ENCODE measurements at places on chromosomes 1 and 21.

GRCh38 chr1:217482356-217483102 lies 148.4 kb downstream of the GPATCH2 start:
- DNase-seq: no peak

DNA sequence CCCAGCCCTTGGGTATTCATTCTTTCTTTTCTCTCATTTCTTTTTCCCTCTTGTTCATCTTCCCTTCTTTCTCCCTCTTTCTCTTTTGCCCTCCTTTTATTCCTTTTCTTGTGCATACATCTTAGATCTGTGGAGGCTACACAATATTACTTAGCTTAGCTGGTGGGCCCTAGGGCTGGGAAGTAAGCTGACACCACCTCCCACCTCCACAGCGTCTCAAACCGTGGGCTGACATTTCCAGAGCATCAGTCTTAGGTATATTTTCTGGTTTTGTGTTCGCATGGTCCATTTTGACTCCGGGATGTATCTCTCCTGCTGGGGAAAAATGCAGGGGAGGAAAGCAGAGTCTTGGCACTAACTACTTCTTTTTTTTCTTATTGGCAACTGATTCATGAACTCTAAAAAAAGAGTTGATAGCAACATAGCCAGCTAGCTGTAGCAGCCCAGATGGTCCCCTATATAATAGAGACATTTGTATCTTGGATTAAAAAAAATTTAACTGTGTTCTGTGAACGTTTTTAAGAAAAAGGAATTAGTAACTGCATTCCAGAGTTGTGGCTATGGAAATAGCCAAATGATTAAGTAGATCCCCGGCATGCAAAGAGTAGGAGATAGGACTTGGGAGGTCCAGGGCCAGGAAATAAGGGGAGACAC lies 15.5 kb downstream of the CNIH3 start:
- DNase-seq: no peak

GRCh38 chr1:232620356-232620969 lies 9.5 kb downstream of the SIPA1L2 start:
- no peak for DNase-seq

DNA sequence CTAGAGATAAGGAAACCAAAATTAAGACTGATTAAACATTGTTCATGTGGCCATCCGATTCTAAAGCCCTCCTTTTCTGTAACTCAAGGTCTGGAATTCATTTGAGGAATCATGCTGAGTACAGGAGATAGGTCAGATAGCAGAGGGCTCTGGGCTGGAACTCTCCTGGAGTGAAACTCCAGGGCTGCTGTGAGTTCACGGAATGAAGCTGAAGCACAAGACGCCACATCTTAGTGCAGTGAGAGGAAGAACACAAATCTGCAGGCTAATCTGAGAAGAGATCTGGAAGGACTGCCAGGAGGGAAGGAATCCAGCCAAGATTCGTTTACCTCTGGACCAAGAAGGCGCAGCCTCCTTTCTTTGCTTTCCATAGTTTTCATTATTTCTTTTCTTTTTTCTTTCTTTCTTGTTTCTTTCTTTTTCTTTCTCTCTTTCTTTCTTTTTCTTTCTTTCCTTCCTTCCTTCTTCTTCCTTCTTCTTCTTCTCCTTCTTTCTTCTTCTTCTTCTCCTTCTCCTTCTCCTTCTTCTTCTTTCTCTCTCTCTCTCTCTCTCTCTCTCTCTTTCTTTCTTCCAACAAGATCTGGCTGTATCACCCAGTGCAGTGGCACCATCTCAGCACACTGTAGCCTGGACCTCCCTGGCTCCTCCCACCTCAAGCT lies 74.8 kb upstream of the ATP1B1 start:
- no peak for DNase-seq

DNA sequence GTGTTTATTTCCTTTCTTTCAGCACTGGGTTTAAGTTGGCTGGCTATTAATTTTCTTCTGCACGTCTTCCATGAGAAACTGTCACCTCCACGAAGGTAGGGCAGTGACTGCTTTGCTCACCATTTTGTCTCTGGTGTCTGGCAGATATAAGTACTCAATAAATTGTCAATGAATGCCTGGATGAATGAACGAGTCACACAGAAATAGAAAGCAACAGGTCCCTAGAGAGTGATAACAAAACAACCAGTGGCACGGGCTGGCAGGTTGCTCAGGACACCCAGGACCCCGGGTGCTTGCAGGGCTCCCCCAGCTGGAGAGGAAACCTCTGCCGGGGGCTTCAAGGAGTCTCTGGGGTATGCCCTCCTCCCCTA lies 3.2 kb upstream of the MYOC start:
- DNase-seq: no peak

GRCh38 chr21:41913230-41913629 lies 34.1 kb upstream of the PRDM15 start:
- no peak for DNase-seq

DNA sequence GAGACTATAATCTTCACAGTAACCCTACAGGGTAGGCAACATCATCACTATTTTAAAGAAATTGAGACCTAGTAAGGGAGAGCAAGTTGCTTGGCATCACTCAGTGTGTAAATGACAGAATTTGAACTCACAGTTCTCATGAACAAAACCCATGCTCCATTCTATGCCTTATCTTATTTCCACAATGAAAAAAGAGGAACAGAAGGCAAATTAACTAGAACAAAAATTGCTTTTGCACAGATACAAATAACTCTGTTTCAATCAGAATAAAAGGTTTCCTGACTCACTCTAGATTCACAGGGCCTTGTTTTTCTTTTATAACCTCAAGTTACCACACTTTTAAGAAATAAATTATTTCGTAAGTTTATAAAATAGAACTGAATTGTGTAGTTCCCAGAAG lies 90.1 kb downstream of the UCHL5 start:
- no peak for DNase-seq

- no peak for DNase-seq
Measured at GRCh38 chr1:38258085-38258627, 211.6 kb upstream of the POU3F1 start.

DNA sequence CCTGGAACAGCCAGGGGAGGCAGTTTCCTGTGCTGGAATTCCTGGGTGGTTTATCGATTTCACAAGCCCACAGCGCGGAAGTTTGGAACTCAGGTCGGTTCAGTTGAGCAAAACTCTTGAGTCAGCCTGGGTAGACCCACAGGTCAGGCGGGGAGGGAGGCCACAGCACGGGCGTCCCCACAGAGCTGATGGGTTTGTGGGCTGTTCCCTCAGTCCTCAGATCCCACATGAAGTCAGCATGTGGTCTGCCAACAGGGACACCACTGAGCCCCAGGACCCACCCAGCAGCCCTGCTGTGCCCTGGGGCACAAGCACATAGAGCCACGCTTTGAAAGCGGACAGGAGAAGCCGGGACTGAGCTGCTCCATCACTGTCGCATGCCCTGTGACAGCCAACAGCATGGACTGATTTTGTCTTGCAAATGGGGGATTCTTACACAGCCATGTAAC lies 17.4 kb downstream of the BMP8A start:
- DNase-seq: no peak

- no peak for DNase-seq
Measured at GRCh38 chr1:29258189-29258975, 22.1 kb downstream of the PTPRU start.

DNA sequence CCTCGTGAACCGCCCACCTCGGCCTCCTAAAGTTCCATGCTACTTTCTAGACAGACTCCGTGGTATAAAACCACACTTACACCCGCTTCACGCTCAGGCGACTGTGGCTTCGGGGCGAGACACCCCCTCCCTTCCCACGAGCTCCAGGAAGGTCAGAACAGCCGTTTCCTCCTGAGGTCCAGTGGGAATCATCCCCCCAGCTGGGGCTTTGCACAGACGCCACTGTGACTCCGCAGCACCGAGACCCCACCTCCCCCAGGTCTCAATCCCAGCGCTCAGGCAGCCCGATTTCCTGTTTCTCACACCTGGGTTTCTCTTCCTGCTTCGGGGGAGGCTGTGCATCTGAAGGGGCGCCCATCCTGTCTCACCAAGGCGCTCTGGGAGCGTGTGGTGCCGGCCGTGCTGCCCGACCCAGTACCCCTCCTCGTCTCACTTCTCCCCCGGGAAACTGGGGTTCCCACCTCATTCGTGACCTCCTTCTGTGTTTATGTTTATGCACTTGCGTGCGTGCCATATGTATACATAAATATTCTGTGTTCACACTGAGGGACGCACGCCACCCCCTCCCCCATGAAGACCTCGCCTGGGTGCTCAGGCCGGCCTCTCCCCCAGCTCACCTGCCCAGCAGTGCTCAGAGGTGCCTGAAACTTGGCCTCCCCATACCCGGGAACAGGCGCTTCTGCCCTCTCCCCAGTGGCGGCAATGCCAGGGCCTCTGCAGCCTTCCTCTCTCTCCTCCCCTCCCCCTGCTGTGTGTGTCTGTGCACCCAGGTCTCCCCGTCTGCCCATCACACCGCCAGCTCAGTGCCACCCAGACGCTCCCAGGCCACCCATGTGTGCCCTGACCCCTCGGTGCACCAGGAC lies 14.6 kb downstream of the SLC35E2B start:
- no peak for DNase-seq

Measured in activated CD8-positive, alpha-beta memory T cell treated with anti-CD3 and anti-CD28 coated beads for 1 hour (primary cell).